Head of caudate nucleus (tissue), 42 donors: ENCODE measurements at places on chromosomes 1 and 21.

- DNase-seq = no peak
Observed at GRCh38 chr1:89757532-89757931, 63.3 kb upstream of the LRRC8D start.

DNA sequence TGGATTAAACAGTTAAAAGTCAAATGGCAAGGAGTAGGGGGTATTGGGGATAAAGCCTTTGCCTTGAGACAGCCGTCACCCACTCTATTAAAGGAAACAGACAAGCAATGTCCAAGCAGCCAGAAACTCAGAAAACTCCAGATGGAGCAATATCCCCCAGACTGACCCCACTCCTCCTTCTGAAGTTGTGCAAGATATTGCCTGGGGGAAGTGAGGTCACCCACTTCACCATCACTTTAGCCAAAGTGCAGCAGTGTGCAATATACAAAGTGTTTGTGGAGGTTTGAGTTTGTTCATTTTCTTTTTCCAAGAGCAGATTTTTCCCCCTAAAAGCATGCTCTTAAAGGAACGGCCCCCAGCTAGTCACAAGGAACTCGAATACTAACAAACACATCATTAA is 125.1 kb downstream of the ETS2 start:
- no peak for DNase-seq

- peak; percentile 86 for DNase-seq
Observed at GRCh38 chr1:34742667-34743270, 12.1 kb upstream of the GJB5 start.

GRCh38 chr1:83942914-83943313 is 56.0 kb downstream of the TTLL7 start:
- DNase-seq = no peak

GRCh38 chr1:115190540-115191170 is 101.4 kb upstream of the TSPAN2 start:
- DNase-seq = no peak

GRCh38 chr1:235867903-235868469 is 1.3 kb upstream of the LYST start:
- DNase-seq = no peak

- DNase-seq = no peak
Observed at GRCh38 chr1:24830680-24831272, 85.5 kb downstream of the CLIC4 start.

GRCh38 chr1:21893046-21893805 is 43.9 kb downstream of the HSPG2 start:
- no peak for DNase-seq

- DNase-seq = peak; percentile 15
Observed at GRCh38 chr1:175269151-175269550, 76.6 kb upstream of the KIAA0040 start.
